MCF 10A (cell line): ENCODE measurements at places on chromosomes 5 and 9. TPM values are rescaled to one million over a fixed set of nuclear protein-coding genes. Genes with fewer than 3 reads are reported as not detected.

DNA sequence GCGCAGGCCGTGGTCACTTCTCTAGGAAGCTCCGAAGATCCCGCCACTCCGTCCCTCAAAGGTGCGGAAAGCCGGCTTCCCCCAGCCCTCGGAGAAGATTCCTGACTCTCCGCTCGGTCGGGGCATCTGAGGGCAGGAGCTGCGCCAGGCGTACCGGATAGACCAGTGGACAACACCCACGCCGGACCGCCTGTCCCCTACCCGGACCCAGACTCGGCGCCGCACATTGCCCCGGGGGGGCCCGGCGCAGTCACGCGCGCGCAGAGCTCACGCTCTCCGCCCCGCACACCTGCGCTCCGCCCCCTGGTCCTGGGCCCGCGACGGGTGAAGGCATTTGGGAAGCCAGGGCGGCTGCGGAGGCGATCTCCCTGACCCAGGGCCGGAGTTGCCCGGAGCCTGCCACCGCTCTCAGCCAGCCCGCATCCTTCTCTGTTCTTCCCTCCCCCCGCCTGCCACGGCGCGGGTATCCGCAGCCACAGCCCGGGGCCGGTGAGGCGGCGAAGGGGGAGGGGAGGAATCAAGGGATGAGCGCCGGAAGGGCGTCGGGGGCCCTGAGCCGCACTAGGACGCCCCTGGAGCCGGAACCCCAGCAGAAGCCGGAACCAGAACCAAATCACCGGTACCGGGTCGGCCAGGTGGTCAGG lies 448 bp downstream of the RELL2 start:
- no peak for DNase-seq

DNA sequence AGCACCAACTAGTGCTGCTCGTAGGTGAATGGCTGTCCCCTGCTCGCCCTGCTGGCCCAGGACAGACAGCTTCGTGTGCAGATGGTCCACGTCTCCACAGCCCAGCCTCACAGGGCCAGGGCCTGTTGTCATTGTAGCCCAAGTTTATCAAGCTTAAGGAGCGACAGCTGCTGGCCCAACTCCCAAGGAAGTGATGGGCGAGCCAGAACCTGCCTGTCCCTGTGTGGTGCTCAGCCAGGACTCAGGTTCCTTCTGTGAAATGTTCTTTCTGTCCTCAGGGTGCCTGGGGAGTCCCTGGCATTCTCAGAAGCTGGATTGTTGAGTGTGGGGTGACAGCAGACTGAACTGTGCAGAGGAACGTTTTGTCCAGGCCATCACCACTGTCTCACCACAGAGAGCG lies 16.4 kb downstream of the TRIP13 start:
- peak; percentile 47 for DNase-seq

- no peak for DNase-seq
These were observed 15.8 kb downstream of the RICTOR start for GRCh38 chr5:39058178-39058921.

DNA sequence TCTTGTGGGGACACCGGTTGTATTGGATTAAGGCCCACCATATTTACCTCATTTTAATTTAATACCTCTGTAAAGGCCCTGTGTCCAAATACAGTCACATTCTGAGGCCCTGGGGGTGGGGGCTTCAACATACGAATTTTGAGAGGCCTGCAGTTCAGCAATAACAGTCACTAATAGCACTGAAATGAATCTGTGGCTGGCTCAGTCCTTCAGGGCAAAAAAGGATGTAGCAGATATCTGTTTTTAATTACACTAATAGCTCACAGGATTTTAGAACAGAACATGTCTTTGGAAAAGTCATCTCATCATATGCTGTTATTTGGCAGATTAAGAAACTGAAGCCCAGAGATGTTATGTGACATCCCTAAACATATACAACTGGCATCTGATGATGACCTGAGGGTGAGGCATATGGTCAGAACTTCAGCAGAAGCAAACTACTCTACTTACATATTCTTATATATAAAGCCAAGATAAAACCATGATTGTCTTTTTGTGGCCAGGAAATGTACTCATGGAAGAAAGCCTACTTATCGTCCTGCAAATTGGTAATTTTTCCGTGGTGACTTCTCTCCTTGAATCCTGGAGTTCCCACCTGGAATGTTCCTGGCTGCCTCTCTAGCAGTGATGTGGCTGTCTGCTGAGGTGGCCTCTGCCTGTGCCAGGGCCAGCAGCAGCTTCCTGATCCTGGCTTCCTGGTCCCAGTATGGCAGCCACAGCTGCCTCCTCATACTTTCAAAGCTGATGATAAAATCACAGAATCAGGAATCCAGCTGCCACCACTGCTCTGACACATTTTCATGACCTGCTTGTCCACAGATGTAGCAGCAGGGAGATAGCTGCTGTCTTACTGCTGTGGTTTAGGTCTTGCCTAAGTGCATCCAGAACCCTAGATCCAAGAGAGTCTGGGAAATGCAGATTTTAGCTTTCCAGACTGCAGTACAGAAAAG lies 72.1 kb upstream of the ANKRD55 start:
- no peak for DNase-seq

ACOT12 gene
- not detected in 2 replicates for total RNA-seq

SMIM27 gene
- total RNA-seq: 7.4 and 7.8 TPM in 2 replicates

CER1 gene
- total RNA-seq: not detected in 2 replicates

DNA sequence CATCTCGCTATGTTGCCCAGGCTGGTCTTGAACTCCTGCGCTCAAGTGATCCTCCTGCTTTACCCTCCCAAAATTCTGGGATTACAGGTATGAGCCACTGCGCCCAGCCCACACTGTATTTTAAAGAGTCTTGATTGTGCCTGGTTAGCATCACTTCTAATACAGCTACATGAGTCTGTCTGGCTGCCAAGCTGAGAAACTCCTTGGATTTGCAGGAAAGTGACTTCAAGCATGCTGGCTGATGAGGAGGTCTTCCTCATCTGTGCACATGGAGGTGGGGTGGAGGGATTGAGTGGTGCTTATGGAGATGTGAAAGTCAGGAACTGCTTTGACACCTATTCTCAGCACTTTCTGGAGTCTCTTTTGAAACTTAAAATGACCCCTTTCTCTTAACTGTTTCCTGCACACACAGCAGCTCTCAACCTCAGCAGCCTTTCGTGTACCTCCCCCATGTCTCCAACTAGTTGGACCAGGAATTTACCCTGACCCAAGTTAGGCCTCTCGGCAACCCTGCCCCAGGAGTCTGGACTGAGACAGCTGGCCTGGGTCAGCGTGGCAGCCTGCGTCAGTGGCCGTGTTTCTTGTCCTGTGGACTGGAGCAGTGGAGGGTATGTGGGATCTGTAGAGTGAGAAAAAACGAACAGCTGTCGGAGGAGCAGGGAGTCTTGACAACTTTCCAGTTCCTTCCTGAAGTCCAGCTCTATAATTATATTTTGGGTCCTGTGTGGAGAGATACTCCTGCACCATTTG lies 72.5 kb downstream of the ACER2 start:
- no peak for DNase-seq

GRCh38 chr9:134318481-134318891 lies 7.8 kb upstream of the RXRA start:
- DNase-seq: no peak

- no peak for DNase-seq
These were observed 3.0 kb downstream of the PKN3 start for GRCh38 chr9:128705051-128705965.

RMRP gene
- 13,245 and 17,503 TPM in 2 replicates for total RNA-seq

DNA sequence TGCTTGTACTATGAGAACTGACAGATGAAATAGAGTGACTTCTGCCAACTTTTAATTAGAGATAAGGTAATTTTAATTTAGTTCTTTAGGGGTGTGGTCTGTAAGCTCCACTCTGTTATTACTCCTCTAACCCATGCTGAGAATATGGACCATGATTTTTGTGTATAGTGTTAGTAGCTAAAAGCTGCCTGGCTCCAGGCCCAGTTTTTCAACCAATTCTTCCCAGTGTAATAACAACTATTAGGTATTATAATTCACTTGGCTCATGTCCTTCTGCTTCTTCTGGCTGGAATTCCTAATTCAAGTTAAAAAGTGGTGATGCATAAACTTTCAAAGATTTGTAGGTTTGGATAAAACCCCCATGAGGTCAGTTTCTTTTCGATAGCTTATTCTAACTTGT lies 216.3 kb downstream of the ISL1 start:
- DNase-seq: no peak

GRCh38 chr5:98535901-98536300 lies 237.6 kb upstream of the RGMB start:
- DNase-seq: no peak

GLDC gene
- total RNA-seq: 2.9 and 3.3 TPM in 2 replicates

- no peak for DNase-seq
These were observed 708.9 kb upstream of the RIOK2 start for GRCh38 chr5:97891971-97892370.

- no peak for DNase-seq
These were observed 309.6 kb downstream of the ACTL7B start for GRCh38 chr9:108546215-108546614.
